ENCODE measurements at places on chromosomes 3 and 15. TPM values are rescaled to one million over a fixed set of nuclear protein-coding genes. Genes with fewer than 3 reads are reported as not detected.

Gene AGBL1
- 0.07 TPM for total RNA-seq

Gene CIB2
- 20.1 TPM for total RNA-seq

Gene ANKRD34C
- not detected for total RNA-seq

GRCh38 chr3:40192628-40193027 is 116.9 kb upstream of the EIF1B start:
- no peak overlapping the region for H3K27ac ChIP-seq
- DNase-seq = no peak
- H3K4me1 ChIP-seq = no peaks in the 10 kb centered on the region
- H3K36me3 ChIP-seq = no peaks in the 10 kb centered on the region
- no peak overlapping the region for H3K4me3 ChIP-seq

- peaks cover 14% of the 10 kb centered on the region for H3K4me1 ChIP-seq
- no peak overlapping the region for H3K27ac ChIP-seq
- H3K36me3 ChIP-seq = peaks cover 14% of the 10 kb centered on the region
- no peaks in the 10 kb centered on the region for H3K27me3 ChIP-seq
- H3K4me3 ChIP-seq = peak overlapping the region; percentile 30
These were observed 28.4 kb downstream of the PXYLP1 start for GRCh38 chr3:141259821-141260629.

DNA sequence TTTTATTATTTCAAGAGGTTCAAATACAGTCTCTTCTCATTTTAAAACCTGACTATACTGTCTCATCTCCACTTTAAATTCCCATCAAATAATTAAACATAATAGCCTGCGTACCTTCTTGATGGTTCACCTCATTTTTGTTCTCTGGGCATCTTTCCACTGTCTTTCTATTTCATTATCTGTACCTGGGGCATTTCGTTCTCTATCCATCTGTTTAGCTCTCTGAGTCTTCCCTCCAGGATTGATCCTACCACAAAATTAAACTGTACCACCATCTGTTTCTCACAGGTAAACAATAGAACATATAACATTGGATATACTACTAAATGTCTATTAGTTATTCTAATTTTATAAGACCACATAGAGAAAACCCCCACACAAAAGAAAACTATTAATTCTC is 1331.4 kb downstream of the NSUN3 start:
- no peaks in the 10 kb centered on the region for H3K27me3 ChIP-seq
- DNase-seq = no peak
- peaks cover 6% of the 10 kb centered on the region for H3K4me1 ChIP-seq
- H3K27ac ChIP-seq = no peak overlapping the region
- H3K4me3 ChIP-seq = no peak overlapping the region
- H3K36me3 ChIP-seq = no peaks in the 10 kb centered on the region

- H3K36me3 ChIP-seq = no peaks in the 10 kb centered on the region
- DNase-seq = no peak
- H3K27ac ChIP-seq = no peak overlapping the region
- H3K27me3 ChIP-seq = no peaks in the 10 kb centered on the region
- H3K4me3 ChIP-seq = no peak overlapping the region
- H3K4me1 ChIP-seq = no peaks in the 10 kb centered on the region
These were observed 39.7 kb upstream of the ZNF280D start for GRCh38 chr15:56772868-56773639.

DNA sequence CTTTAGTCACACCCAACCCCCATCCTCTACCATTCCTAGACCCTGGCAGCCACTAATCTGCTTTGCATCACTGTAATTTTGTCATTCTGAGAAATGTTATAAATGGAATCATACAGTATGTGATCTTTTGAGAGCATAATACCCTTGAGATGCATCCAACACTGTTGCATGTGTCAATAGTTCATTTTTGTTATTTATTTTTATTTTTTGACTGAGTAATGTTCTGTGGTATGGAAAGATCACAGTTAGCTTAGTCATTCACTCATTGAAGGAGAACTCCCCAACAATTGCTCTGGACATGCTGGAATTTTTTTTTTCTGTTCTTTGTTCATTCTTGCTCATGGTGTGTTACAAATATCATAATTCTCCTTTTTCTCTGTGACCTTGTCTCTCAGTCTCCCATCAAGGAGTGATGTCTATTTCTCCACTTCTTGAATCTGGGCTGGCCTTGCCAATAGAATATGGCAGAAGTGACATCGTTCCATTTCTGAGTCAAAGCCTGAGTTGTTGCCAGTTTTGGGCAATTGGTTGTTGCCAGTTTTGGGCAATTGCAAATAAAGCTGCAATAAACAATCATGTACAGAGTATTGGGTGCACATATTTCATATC is 6.8 kb upstream of the ADPGK start:
- H3K4me3 ChIP-seq = no peak overlapping the region
- DNase-seq = no peak
- no peak overlapping the region for H3K27ac ChIP-seq
- H3K4me1 ChIP-seq = peaks cover 13% of the 10 kb centered on the region
- H3K27me3 ChIP-seq = peaks cover 10% of the 10 kb centered on the region

GRCh38 chr3:11479221-11479620 is 164.5 kb downstream of the VGLL4 start:
- no peak overlapping the region for H3K4me3 ChIP-seq
- no peak overlapping the region for H3K27ac ChIP-seq
- DNase-seq = no peak
